ENCODE measurements at places on chromosomes 6 and 20.

DNA sequence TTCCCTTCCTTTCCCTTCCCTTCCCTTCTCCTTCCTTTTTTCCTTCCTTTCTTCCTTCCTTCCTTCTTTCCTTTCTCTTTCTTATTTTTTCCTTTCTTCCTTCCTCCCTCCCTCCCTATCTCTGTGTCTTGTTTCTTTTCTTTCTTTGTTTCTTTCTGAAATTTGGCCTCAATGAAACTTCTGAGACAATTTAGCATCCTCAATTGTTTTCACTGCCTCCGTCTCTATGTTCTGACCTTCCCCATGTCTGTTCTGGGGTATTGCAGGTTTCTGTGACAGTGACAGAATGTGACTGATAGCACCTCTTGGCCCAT, 81.7 kb upstream of the PAX1 start:
- DNase-seq = no peak

DNA sequence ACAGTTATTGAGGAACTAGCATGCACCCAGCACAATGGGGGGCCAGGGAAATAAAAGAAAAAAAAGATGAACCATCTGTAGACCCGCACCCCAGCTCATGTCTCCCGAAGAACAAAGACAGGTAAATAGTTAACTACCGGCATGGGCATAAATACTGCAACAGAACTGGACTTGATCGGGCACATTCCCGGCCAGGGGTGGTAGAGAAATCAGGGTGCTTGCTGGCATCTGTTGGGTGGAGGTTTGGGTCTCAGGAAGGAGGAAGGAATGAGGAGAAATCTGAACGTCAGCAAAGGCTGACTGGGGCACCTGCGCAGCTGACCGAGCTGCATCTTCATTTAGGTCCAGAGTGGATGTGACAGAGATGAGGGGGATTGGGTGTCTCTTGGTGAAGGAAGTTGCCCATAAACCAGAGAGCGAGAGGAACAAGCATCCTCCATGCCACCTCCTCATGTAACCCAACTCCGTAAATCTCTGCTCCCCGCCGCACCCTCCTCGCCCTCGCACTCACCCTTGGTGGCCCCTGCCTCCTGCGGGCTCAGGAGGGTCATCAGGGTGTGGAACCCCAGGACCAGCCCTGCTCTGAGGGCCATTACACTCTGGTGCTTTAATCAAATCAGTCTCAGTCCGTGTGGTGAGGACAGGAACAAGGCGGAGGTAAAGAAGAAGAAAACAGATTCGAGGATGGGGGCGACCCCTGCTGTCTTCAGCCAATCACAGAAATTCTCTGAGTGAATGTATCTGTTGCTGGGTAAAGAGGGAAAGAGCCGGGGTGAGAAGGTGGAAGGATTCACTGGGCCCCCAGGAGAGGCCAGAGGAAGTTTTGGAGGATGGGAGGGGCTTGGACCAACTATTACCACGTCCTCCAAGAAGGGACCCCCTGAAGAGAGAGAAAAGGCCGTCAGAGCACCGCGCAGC, at the start of gene HLA-DOA:
TSS of gene HLA-DOA (minus strand) at position 648 of the 918 bp plus-strand sequence.
- DNase-seq = no peak

DNA sequence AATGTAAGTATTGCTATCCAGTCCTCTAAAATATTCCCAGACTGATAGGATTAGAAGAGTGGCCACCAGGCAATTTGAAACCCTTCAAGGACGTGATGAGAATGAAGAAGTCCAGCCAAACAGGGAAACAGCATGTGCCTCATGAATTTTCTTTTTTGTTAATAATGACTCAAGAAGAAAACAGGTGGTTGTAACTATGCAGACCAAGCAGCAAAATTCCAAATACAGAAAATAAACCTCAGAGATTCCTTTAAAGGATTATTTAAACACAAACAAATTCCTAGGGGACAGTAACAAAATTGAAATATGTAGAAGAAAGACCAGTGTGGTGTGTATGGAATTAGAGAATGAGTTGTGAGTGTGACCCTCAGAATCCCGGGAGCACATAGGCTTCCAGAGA, 239.2 kb downstream of the KCNQ5 start:
- DNase-seq = no peak

GRCh38 chr20:60591172-60591799, 633.1 kb downstream of the CDH26 start:
- DNase-seq = no peak

- no peak for DNase-seq
Measured at GRCh38 chr6:30857549-30857948, 26.8 kb upstream of the DDR1 start.

- DNase-seq = no peak
Measured at GRCh38 chr6:53391170-53391569, 42.4 kb upstream of the ELOVL5 start.

GRCh38 chr6:8543714-8544113, 108.4 kb upstream of the SLC35B3 start:
- no peak for DNase-seq

DNA sequence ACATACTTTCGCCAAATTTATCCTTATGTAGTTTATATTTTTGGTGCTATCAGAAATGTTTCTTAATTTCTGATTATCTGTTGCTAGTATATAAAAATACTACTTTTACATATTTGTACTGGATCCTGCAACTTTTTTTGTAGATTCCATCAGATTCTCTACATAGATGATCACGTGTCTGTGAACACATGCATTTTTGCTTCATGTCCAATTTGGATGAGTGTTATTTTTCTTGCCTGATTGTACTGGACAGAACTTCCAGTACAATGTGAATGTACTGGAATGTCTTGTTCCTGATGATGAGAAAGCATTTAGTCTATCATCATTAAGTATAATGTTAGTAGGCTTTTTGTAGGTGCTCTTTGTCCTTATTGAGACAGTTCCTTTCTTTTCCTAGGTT, 25.0 kb upstream of the SSR1 start:
- DNase-seq = no peak

- DNase-seq = no peak
Measured at GRCh38 chr6:119078376-119079282, at the start of gene FAM184A. TSS of gene FAM184A (minus strand) at chr6:119078664. CDS start at chr6:119078299, 365 bp downstream.

DNA sequence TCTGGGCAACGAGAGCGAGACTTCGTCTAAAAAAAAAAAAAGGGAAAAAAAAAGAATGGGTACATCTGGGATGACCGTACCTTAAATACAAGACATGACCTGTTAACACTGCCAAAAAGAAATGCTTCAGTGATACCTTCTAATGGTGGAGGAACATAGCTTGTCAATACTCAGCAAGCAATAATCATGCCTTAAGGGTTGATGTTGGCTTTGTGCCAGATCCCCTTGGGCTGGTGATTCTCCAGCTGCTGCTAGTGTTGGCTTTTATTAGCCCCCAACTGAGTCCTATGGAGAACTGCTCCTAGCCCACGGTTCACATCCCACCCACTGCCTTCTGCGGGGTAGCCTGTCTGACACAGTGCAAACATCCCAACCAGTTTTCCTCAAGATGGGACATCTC, 134.9 kb downstream of the PLCB1 start:
- no peak for DNase-seq

- DNase-seq = no peak
Measured at GRCh38 chr6:35397806-35398418, 54.2 kb upstream of the FANCE start.

GRCh38 chr20:1301031-1301529, 27.9 kb downstream of the SDCBP2 start:
- no peak for DNase-seq

- peak; percentile 53 for DNase-seq
Measured at GRCh38 chr6:151240036-151240685, 394 bp downstream of the AKAP12 start.

DNA sequence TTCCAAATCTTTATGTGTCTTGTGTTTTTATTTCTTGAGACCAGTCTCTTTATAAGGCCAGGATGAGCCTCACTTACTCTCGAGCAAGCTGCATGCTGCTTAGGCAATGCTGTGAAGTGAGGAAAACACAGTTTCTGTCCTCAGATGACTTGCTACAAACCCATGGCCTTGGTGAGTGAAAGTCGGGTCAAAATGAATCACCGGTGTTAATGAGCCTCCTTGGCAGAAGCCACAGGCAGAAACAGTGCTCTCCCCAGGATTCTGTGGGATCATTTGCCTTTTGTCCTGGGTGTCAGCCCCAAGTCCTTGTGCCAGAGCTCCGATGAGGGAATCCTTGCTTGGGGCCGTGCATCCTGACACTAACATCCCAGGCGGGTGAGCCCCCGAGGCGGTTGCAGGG, 482.5 kb downstream of the QKI start:
- peak; percentile 16 for DNase-seq

DNA sequence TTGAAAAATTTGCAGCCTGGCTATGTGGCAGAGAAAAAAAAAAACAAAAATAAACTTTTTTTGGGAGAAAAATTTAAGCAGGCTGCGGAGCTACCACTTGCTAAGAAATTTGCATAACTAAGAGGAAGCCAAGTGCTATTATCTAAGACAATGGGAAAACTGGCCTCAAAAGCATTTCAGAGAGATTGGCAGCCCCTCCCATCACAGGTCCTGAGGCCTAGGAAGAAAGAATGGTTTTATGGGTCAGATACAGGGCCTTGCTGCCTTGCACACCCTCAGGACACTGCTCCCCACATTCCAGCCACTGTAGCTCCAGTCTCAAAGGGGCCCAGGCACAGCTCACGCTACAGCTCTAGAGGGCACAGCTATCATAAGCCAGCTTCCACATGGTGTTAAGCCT, 777.9 kb downstream of the TENT5A start:
- no peak for DNase-seq

- no peak for DNase-seq
Measured at GRCh38 chr6:168400037-168400436, 40.9 kb upstream of the SMOC2 start.

GRCh38 chr20:42173440-42173839, 555.3 kb upstream of the CHD6 start:
- no peak for DNase-seq

GRCh38 chr6:167870321-167870720, 43.6 kb downstream of the AFDN start:
- DNase-seq = no peak

Measured in kidney epithelial cell (primary cell).